Activated CD8-positive, alpha-beta memory T cell treated with anti-CD3 and anti-CD28 coated beads for 1 hour (primary cell): ENCODE measurements at places on chromosomes 16 and 17.

DNA sequence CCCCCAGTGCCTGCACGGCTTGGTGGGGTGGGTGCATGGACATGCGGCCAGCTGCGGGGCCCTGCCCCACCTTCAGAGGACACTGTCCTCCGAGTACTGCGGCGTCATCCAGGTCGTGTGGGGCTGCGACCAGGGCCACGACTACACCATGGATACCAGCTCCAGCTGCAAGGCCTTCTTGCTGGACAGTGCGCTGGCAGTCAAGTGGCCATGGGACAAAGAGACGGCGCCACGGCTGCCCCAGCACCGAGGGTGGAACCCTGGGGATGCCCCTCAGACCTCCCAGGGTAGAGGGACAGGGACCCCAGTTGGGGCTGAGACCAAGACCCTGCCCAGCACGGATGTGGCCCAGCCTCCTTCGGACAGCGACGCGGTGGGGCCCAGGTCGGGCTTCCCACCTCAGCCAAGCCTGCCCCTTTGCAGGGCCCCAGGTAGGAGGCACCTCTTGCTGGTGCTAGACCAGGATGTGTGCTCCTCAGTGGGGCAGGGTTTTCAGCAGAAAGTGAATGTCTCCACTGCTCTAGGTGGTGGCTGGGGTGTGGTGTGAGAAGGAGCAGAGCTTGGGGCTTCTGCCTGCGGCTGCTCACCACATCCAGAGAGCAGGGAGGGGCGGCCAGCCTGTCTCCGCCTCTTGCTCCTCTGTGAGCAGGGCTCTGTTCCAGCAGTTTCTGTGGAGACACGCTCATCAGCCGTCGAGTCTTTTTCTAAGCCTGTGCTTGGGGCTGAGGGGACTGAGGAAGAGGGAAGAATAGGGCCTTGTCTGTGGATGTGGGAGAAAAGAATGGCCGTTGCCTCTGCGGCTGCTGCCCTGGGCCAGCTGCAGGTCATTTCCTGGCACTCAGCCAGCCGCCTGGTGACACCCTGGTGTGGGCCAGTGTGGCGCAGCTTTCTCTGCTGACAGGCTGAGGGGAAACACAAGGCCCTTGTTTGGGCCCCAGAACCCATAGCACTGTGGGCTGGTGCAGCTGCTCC lies 2.2 kb downstream of the ZNF276 start:
- peak; percentile 64 for DNase-seq

DNA sequence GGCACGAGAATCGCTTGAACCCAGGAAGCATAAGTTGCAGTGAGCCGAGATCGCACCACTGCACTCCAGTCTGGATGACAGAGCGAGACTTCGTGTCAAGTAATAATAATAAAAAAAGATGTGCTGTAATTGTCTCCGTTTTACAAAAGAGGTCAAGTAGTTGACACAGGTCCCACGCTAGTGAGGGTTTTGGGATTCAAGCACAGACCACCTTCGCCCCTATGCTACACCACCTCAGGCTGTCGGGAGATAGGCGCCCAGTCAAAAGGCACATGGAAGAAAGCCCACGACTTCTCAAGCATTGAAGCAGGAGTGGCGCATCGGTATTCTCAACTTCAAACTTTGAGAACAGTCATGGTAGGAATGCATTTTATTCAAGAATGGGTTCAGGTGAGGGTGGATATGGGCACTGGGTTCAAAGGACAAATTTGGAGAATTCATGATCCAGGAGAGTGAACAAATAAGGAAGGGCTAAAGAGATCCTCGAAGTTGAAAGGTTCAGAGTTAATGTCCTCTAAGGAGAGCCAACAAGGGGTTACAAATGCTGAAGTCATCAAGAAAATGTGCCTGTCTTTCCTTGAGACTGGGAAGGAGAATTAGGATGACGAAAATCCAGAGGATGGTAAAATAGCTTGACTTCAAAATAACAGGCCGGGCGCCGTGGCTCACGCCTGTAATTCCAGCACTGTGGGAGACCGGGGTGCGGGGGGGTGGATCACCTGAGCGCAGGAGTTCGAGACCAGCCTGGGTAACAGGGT lies 1.4 kb upstream of the AMZ2 start:
- no peak for DNase-seq

GRCh38 chr16:49554681-49555080 lies 181.1 kb downstream of the C16orf78 start:
- no peak for DNase-seq

DNA sequence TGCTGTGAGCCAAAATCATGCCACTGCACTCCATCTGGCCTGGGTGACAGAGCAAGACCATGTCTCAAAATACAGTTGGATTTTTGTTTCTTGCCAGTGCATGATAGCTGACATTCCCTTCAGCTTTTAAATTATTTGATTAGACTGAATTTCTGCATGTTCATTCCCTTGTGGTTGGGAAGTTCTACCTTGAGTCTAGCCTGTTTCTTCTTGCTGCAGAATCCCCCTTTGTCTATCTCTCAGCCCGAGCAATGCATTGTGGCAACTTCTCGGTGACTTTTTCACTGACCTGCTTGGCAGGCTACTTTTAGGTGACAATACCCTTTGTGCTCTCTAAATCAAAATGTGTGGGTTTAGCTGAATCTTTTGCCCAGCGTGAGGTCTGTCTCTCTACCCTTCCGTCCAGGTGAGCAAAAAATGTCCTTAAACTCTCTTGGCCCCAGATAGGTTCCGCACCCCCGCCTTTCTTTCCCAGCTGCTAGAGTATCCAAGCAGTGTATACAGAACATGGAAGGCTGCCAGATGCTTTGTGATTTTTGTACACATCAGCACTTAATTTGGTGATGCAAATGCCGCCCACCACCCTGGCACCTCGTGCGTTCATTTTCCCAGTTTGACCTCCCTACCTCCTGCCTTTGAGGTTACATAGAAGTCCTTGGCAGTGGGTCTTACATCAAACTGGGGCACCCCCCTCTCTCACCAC lies 130.2 kb downstream of the ABCC6 start:
- DNase-seq = no peak

DNA sequence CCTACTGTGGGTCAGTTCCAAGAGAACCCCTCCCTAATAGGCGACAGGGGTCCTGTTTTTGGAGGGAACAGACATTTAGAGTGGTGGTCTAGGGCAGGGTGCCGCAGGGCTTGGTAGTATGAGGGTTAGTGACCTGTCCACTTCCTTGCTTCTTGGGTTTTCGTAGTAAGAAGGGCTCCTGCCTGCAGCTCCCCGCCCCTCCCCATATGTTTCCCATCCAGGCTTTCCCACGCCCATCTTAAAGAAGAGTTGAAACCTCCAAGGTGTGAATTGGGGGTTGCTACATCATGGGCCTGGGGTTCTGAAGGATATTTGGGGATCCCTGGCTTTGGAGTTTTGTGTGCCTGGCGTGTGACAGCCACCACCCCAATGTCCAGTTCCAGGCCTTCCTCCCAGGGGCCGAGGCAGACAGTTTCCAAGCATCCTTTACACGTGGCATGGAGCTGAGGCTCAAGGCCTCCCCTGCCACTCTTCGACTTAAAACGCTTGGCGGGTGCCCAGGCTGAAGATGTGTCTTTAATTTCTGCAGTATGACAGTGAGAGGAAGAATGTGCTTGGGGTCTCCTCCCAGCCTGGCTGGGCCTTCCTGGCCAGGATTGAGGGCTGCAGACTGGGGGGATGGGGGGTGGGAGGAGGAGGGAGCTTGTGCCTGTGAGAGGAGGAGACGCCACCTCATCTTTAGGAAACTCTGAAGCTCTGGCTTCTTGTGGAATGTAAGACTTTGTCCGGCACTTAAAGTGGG lies 2.3 kb upstream of the COL1A1 start:
- no peak for DNase-seq

GRCh38 chr16:67148656-67149275 lies 2.0 kb downstream of the B3GNT9 start:
- DNase-seq = no peak

DNA sequence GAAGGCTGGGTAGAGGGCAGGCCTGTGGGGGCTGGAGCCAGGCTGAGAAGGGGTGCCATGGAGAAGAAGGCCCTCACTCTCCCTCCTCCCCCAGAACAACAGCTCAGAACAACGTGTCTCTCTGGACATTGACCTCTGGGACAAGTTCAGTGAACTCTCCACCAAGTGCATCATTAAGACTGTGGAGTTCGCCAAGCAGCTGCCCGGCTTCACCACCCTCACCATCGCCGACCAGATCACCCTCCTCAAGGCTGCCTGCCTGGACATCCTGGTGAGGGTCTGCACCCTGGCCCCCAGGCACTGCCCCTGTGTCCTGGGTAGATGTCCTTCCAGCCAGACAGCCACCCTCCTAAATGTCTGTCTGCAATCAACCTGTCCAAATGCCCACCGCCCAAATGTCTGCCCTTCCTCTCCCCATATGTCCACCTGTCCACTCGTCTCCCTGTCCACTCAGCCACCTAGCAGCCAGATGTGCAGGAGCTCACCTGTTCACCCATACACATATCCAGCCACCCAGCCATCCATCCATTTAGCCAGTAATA lies 12.2 kb downstream of the GJD3 start:
- DNase-seq = no peak

- peak; percentile 56 for DNase-seq
These were observed 1.3 kb downstream of the ZNF276 start for GRCh38 chr16:89722392-89723278.

GRCh38 chr16:1900452-1900774 lies 17.8 kb downstream of the HS3ST6 start:
- no peak for DNase-seq

- DNase-seq = no peak
These were observed 77.1 kb upstream of the RCVRN start for GRCh38 chr17:9982159-9982558.

DNA sequence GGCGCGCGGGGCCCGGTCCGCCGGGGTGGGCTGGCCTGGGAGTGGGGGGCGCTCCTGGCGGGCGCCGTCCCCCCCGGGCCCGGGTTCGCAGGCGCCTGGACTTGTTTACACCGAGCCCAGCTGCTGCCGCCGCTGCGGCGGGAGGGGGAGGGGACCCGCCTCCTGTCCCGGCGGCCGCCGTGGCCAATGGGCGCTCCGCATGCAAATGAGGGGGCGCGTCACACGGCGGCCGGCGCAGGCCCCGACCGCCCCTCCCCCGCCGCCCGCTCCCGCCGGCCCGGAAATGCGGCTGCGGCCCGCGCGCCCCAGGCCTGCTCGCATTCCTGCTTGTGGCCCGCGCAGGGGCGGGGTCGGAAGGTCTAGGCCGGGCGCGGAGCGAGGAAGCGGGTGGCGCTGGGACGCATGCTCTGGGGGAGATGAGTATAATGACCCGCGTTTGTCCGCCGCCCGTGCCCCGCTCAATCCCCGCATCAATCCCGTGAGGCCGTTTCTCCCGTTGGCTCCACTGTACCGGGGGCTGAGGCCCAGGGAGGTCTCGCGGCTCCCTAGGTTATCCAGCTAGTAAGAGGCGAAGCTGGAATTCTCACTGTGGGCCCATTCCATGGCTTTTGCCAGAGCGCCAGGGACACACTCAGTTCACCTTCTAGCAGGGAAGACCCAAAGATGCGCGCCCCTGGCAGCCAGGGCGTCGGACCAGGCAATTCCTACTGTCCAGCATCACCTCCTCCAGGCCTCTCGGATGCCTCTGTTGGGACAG lies at the start of gene YPEL3:
YPEL3 (minus strand) TSS at position 109 of the 757 bp plus-strand sequence. CDS start 731 bp downstream, outside the sequence.
- peak; percentile 79 for DNase-seq

GRCh38 chr16:720990-721764 lies at the start of gene ANTKMT:
ANTKMT (plus strand) TSS chr16:721146; CDS start chr16:721275, 129 bp downstream.
- peak; percentile 59 for DNase-seq

GRCh38 chr17:45265821-45266220 lies 3.9 kb upstream of the SPATA32 start:
- no peak for DNase-seq

DNA sequence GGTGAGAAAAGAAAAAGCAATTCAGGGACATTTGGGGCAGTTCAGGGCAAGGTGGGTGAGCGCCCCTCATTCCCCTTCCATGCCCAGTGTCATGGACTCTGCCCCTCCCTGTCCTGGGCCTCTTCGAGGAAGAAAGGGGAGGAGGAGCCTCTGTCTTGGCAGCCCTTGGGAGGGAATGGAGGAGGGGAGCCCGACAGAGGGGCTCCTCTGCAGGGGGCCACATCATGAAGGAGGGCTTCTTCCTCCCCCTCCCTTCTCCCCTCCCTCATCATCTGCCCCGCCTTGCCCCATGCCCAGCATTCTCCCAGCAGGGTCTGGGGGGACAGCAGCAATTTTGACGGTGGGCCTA lies 33.2 kb upstream of the TAC4 start:
- no peak for DNase-seq

GRCh38 chr17:43721537-43722268 lies 36.9 kb downstream of the SOST start:
- no peak for DNase-seq

DNA sequence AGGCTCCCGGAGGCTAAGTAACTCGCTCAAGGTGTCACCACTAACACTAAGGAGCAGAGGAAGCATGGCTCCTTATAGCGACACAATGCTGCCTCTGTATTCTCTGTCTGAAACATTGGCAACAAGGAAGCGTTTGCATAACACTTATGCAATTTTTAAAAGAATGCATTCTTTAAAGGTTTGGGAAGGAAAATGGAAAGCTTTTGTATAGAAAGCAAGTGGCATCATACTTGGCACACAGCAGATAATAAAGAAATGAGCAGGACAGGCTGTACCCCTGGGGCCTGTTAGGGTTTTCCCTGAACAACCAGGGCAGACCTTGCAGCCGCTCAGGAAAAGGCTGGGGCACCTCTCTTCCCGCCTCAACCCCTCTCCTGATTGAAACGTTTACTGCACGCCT lies 36.9 kb downstream of the PPL start:
- no peak for DNase-seq

- DNase-seq = peak; percentile 49
These were observed 29.3 kb downstream of the TLE7 start for GRCh38 chr16:71412270-71413160.

DNA sequence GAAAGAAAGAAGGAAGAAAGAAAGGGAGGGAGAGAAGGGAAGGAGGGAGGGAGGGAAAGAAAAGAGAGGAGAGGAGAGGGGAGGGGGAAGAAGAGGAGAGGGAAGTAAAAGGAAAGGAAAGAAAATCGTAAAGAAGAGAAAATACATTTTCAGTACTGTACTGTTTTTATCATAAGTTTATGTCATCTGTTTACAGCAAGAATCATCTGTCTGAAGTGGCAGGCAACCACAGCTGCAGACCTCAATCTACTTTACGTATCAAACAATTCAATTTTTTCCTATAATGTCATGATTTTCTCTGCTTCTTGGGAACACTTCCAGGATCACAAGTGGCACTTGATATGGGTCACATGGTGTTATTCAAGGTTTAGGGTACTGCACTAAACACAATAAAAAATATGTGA lies 58.3 kb downstream of the USP32 start:
- DNase-seq = no peak

- DNase-seq = no peak
These were observed 78.2 kb upstream of the MON1B start for GRCh38 chr16:77112746-77113145.
